ENCODE measurements at places on chromosomes 11 and 22.

GRCh38 chr22:41681616-41682015, 7.1 kb downstream of the SNU13 start:
- no peak for DNase-seq

- peak; percentile 89 for DNase-seq
These were observed 16.1 kb downstream of the BIK start for GRCh38 chr22:43126501-43127165.

GRCh38 chr22:39773976-39774539, 119.5 kb downstream of the ENTHD1 start:
- DNase-seq = no peak

DNA sequence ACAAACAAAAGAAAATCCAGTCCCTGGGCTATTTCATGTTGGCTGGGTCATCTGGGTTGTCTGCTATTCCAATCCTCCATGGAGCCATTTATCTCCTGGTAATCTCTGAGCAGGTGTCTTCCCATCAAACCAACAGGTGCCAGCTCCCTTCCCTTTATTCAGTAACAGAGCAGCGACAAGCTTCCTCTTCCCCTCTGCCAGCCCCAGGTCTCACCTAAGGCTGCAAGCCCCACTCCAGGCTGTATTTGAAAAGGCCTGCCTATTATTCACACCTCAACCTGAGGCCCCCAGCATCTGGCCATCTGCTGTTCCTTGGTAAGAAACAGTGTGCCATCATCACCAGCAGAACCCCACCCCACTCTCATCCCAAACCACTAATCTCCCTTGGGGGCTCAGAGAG, 436.2 kb downstream of the BUD13 start:
- DNase-seq = no peak

DNA sequence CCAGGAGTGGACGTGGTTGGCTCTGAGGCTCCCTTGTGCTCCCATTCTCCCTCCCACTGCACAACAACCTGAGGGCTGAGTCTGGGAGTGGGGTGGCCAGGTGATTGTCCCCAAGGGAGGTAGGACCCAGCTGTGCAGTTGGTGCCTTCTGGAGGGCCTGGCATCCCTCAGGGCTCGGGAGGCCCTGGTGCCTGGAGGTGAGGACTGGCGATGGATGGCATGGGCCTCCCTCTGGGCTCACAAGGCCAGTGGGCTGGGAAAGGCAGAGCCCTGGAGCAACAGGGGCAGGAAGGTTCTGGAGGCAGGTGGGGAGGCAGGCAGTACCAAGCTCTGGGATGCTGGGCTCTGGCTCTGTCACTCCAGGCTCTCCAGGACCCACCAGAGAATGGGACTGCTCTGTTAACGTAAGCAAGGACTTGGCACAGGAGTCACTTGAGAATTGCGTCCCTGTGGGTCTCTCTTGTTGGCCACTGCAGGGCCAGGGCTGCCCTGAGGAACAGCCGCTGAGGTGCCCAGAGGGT, 114.2 kb downstream of the KCNQ1OT1 start:
- no peak for DNase-seq

- no peak for DNase-seq
These were observed 19.4 kb upstream of the LIN7C start for GRCh38 chr11:27525824-27526516.

DNA sequence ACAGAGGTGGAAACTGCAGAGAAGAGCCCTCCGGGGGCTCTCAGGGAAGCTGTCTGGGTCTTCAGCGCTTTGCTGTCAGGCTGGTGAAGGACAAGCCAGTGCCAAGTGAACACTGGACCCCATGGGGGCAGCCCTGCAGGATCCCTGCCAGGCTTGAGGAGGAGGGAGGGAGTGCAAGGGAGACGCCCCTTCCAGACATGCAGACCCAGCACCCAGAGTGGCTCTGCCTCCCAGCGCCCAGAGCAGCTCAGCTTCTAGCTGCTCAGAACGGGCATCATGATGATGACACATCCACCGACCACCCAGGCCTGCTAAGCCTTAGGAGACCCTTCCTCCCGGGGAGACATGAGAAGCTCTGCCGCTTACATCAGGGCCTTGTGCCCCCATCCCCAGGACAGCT, 39.7 kb downstream of the TBX1 start:
- DNase-seq = no peak

- DNase-seq = peak; percentile 69
These were observed 13.9 kb downstream of the RTN4RL2 start for GRCh38 chr11:57474017-57474802.

DNA sequence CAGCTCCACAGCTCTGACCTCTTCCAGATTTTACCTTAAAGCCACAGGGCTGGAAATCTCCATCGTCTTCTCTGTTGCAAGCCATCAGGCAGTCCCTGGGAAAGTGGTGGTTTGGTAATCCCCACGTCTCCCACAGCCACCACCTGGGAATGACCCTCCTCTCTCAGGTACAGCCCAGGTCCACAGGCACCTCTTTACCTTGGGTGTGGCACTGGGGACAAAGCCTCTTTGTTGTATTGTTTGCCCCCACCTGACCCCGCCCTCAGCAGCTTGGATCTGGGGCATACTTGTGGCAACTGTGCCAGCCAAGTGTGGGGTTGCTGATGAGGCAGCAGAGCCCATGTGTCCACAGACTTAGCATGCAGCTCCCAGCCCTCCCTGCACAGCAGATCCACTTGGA, 77.6 kb downstream of the LRRC32 start:
- no peak for DNase-seq

- no peak for DNase-seq
These were observed 28.7 kb downstream of the UPB1 start for GRCh38 chr22:24523873-24524272.

GRCh38 chr11:10459029-10459970, 4.2 kb downstream of the AMPD3 start:
- DNase-seq = no peak

GRCh38 chr22:45407793-45408192, 5.6 kb downstream of the SMC1B start:
- no peak for DNase-seq

DNA sequence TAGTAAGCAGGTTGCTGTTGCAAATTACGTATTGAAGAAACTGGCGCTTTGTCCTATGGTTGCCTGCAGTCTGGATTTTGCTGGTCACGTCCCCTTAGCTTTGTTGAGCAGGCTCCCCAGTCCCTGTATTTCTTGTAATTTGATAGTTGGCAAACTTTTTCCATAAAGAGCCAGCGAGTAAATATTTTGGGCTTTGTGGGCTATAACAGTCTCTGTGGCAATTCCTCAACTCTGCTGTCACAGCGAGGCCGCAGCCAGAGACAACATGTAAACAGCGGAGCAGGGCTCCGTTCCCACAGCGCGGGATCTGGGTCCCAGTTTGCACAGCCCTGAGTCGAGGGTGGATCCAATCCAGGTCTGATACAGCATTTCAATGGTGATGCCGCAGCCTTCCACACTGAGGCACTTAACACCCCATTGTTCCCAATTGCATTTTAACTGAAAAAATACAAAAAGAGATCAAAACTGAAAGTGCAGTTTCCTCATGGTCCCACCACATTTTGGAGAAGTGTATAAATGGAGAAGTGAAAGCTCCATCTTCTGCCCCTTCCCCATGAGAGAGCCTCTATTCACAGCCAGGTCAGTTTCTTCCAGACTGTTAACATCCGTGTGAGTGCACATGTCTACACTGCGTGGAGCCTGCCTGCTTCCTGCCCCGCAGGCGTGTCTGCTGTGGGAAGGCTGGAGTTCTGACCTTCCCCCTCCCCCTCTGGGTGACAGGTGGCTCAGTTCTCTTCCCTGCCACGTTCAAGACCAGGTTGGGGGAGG, 89.1 kb downstream of the RPS6KA4 start:
- DNase-seq = no peak

- peak; percentile 21 for DNase-seq
These were observed 208.5 kb downstream of the TENM4 start for GRCh38 chr11:79232346-79232745.

DNA sequence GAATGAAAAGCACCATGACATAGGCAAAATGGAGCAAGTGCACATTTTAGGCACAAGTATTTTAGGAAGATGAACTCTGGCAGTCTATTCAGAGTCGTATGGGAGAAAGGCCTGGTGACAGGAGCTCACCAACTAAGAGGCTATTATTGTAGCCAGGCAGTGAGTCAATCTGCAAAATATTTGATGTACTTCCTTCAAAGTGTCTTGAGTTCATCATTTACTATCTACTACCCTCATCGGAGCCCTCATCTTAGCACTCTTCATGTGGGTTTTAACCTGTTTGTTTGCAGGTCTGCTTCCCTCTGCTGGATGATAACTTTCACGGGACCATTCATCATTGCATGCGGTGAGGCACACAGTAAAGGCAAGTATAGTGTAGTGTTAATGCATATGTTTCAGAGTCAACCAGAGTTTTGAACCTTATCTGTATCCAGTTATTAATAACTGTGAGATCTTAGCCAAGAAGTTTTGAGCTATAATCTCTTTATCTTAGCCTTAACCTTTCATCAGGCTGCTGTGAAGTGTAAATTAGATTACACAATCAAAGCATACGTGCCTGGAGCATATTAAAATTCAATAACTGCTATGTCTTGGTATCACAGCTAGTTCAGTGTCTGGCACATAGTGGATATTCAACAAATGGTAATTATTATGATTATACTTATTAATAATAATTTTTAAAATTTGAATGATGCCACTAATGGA, 70.9 kb upstream of the SC5D start:
- DNase-seq = no peak

GRCh38 chr22:27561286-27561904, 240.2 kb downstream of the MN1 start:
- DNase-seq = no peak

GRCh38 chr11:81359476-81359875, 1374.2 kb downstream of the FAM181B start:
- no peak for DNase-seq

GRCh38 chr11:123202155-123203151, 7.4 kb upstream of the CLMP start:
- no peak for DNase-seq

- no peak for DNase-seq
These were observed 847.9 kb upstream of the ANO3 start for GRCh38 chr11:25483915-25484635.

DNA sequence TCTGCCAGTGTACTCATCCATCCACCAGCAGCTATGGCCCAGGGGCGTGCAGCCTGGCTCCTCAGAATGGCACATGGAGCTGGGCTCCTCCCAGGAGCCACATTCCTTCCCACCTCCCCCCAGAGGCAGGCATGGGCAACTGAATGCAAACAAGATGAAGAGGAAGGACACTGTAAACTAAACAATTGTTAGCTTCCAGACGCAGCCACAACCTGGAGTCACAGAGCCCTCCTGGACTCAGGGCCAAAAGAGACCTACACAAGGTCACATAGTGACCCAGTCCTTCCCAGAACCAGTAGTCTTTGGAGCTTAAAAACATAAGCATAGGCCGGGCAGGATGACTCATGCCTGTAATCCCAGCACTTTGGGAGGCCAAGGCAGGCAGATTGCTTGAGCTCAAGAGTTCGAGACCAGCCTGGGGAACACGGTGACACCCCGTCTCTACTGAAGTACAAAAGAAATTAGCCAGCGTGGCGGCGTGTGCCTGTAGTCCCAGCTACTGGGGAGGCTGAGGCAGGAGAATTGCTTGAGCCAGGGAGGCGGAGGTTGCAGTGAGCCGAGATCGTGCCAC, 30.7 kb upstream of the CLDN5 start:
- peak; percentile 31 for DNase-seq

DNA sequence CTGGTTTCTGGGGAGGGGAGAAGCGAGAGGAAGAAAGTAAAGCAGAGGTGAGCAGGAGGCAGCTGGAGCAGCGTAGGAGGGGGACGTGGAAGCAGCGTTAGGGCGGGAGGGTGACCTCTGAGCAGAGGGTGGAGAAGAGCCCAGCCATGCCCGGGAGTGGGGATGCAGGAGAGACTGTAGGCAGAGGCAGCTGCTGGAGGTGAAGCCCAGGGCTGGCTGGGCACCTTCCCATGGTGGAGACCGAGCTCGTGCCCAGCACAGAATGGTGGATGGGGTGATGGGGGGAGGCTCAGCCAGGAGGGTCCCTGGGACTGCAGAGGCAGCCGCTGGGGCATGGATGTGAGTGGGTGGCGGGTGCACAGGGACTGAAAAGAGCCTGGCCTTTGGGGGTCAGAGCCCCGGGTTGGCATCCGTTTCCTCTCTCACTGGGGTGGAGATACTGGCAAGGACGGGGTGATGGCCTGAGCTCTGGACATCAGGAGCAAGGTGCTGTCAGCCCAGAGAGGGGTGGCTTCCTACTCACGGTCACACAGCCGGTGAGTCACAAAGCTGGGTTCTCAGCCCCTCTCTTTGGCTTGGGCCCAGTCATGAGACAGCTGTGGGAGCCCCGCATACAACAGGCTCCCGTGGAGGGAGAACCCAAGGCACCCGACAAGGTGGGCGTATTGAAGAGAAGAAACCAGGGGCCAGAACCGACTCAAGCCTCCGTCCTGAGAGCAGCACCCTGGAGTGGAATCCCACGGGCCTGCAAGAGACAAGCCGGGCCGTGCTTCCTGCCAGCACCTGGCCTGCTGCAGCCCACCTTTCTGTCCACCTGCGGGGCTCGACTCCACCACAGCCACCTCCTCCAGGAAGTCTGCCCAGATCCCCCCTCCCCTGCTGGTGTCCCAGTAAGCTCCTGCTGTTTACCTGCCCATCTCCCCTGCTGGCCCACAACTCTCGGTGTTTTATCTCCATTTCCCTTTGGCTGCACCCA, 45.8 kb upstream of the FGF3 start:
- DNase-seq = no peak

GRCh38 chr11:57357856-57358255, 19.7 kb downstream of the P2RX3 start:
- DNase-seq = no peak

- peak; percentile 70 for DNase-seq
These were observed 21.5 kb downstream of the PICALM start for GRCh38 chr11:86047275-86047991.

DNA sequence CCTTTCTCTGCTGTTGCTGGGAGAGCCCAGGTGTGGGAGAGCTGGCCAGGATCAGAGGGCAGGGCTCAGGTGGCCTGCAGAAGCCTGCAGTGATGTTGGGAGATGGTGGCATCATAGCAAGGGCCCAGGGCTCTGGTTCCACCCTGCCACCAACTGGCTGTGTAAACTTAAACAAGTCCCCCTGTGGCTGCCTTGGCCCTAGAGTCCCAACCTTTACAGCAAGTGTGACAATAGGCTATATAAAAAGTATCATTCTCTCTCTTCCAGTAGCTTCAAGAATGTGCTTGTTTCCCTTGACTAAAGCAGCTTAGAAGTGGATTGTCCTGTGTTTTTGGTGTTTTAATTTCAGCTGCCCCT, 201.8 kb upstream of the E2F8 start:
- no peak for DNase-seq

DNA sequence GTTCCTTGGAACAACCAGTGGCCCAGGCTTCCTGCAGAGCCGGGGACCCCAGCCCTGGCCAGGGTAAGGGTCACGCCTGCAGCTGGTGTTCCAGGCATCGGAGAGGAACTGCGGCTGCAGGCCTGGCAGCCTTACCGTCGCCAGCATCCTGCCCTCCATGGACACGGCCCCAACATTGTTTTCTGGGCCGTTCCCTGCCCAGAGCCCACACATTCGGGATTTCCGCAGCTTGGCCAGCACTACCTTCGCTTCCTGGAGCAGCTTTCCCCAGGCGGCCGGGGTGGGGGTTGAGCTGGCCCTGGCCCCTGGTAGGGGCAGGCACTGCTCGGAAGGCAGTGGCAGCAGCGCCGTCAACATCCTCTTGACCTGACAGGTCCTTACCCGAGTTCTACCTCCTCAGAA, 17.7 kb downstream of the TXN2 start:
- DNase-seq = no peak

- DNase-seq = no peak
These were observed 11.1 kb upstream of the OR8B3 start for GRCh38 chr11:124409906-124410305.
